Caudate nucleus (tissue), 63 donors: ENCODE measurements at places on chromosomes 11 and 22.

GRCh38 chr22:23544852-23545251, 35.2 kb downstream of the IGLL1 start:
- no peak for DNase-seq

DNA sequence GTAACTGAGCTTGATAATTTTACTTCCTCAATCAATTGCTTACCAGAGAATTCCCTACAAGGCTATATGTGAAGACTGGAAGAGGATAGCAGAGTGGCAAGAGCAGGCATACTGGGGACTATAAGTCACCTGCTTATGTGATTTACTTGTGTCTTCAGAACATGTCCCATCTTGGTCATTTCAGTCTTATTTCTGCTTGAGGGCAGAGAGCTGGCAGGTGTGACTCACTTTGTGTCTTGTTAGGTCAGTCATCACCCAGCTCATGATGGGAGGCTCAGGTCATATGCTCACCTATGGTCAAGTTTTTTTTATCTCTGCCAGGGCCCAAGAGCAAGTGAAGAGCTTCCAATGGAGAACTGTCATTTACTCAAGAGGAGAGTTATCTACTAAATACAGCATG, 6.2 kb downstream of the SRSF8 start:
- DNase-seq, result no peak

DNA sequence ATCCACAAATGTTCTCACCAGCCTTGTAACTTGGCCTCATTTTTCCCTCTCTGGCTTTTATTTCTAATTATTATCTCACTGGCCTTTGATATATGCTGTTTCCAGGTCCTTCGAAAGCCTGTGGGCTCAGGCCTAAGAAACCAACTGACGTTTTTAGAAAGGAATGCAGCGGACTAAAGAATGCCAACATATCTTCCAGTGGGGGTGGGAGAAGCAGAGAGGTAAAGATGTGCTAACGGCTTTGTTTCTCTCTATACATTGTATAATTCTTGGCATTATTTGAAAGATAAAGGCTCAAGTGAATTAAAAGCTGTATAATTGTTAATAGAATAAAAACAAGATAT, 28.2 kb downstream of the OR6Q1 start:
- DNase-seq, result no peak

GRCh38 chr11:3189196-3189843, 24.2 kb upstream of the OSBPL5 start:
- no peak for DNase-seq

DNA sequence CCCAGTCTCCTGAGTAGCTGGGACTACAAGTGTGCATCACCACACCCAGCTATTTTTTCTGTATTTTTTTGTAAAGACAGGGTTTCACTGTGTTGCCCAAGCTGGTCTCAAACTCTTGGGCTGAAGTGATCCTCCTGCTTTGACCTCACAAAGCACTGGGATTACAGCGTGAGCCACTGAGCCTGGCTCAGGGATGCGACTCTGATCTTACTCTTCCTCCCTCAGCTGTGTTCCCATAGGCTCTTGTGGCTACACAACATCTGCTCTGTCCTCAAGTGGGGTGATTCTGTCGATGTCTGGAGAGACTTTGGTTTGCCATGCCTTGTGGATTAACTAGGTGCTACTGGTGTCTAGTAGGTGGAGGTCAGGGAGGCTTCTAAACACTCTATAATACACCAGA, 127.0 kb upstream of the SERPIND1 start:
- no peak for DNase-seq

DNA sequence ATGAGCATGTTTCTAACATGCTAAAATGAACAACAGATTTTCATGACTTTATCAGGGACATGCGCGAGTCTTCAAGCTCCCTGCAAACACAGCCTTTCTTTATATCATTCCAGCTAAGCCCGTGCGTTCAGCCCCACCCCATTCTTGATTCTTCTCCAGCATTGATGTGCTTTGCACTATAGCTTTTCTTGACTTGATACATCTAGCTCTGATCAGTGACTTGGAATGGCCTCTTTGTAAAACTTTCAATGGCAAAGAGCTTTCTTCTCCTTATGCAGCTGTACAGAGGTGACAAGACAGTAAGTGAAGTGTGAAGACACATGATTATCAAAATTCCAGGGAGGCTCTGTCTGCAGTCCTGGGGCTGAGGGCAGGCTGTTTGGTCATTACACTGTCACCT, 561.0 kb downstream of the OPCML start:
- no peak for DNase-seq

DNA sequence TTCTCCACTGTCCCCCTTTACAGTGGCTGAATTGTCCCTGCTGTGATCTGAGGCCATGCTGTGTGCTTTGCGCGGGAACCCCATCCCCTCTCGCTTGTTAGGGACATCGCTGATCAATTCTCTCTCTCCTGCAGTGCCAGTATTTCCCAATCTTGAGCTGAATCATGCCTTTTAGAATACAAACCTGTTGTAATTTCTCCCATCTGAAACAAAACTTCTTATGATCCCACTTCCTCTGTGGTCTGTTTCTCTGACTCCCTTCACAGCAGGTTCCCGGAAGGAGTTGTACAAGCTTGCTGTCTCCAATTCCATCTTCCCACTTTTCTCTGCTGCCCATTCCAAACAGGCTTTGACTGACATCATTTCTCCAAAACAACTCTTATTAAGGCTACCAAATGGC, 16.8 kb downstream of the ADAMTS15 start:
- DNase-seq, result no peak

DNA sequence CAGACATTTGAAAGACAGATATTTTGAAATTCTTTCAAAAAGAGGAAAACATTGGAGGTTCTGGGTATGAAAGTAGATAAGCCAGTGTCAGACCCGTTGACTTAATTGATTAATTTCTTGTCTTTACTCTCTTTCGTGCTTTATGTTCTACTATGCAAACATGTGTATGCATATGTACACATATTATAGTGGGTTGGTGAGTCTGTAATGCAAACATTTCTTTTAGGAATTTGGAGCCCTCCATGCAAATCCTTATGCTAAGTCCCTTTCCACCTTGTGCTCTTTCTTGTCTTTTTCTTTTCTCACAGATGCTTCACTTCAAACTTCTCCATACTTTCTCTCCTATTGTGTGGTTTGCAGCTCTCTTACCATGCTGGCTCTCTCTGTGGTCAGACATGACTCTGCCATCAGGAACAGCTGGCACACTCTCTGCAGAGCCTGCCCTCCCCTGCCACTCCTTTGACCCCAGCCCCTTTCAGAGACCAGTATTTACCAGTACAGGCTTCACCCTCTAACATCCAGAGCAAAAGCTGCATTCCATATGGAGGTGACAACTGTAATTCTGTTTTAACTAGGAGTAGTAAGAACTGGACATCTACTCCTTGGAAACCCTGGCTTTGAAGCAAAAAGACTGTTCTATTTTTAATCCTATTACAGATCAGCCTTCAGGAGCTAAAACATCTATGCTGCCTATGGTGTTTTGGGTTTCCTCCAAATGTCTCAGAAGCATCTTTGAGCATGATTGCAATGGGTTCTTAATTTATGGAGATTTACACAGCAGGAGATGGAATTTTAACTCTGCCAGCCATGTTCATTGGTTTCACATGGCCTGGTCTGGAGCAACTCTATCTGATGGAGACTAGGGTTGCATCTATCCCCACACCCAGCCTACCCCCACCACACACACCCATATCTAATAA, 386.9 kb upstream of the FAT3 start:
- DNase-seq, result no peak

GRCh38 chr22:45731041-45731797, 59.6 kb downstream of the ATXN10 start:
- no peak for DNase-seq
